ENCODE measurements at places on chromosomes 16 and 17.

DNA sequence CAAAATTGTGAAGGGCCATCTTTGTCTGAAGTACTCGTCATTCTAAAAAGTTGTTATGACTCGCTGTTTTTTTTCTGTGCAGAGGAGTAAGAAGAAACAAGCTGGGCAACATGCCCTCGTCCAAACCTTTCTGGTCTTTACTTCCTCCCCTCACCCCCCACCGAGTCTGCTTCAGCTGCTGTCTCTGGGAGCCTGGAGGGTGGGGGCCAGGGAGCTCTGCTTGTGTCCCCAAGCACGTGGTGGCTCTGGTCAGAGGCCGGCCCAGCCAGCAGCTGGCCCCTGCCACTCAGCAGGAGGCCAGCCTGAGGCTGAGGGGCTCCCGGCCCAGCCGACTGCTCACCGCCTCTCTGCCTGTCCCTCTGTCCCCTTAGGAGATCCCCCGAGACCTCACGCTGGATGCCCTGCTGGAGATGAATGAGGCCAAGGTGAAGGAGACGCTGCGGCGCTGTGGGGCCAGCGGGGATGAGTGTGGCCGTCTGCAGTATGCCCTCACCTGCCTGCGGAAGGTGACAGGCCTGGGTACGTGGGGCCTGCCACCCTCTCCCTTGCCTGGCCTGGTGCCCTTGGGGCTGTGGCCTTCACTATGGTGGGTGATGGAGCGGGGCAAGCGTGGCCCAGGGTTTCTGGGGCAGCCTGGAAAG is 53.7 kb upstream of the LGALS9 start:
- DNase-seq = no peak

DNA sequence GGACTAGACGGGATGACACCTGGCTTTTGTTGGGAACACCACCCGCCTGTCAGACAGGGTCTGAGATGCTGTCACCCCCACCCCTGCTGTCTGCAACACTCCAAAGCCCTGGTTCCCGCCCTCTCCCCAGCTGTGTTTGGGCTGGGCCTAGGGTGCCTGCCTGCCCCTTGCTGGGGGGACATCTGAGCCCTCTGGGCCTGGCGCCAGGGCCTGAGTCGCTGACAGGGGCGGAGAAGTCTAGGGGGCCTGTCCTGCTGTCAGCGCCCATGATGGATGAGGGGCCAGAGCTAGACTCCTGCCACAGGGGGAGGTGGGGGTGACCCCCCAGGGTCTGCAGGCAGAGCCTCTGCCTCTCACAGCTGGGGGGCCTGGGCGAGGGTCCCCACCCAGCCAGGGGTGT is 7.6 kb upstream of the PKMYT1 start:
- no peak for DNase-seq

DNA sequence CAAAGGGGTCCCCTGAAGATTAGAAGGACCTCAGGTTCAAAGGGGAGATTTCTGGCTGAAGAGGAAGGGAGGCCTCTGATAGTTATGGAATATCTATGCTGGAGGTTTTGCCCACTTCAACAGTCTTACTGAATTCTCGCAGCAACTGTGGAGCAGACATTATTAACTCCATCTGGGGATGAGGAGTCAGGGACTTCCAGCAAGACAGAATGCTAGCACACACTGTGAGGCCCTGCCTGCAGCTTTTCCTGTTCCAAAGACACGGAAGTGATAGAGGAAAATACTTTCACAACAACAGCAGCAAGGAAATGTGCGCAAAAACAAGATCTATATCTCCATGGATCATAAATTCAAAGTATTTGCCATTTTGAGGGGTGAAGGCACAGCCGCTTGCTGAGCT is 72.8 kb downstream of the RPH3AL start:
- no peak for DNase-seq

GRCh38 chr16:87461466-87461991 is 31.3 kb downstream of the ZCCHC14 start:
- peak; percentile 78 for DNase-seq

- DNase-seq = no peak
These were observed 8.4 kb downstream of the WDR81 start for GRCh38 chr17:1732833-1733321.

DNA sequence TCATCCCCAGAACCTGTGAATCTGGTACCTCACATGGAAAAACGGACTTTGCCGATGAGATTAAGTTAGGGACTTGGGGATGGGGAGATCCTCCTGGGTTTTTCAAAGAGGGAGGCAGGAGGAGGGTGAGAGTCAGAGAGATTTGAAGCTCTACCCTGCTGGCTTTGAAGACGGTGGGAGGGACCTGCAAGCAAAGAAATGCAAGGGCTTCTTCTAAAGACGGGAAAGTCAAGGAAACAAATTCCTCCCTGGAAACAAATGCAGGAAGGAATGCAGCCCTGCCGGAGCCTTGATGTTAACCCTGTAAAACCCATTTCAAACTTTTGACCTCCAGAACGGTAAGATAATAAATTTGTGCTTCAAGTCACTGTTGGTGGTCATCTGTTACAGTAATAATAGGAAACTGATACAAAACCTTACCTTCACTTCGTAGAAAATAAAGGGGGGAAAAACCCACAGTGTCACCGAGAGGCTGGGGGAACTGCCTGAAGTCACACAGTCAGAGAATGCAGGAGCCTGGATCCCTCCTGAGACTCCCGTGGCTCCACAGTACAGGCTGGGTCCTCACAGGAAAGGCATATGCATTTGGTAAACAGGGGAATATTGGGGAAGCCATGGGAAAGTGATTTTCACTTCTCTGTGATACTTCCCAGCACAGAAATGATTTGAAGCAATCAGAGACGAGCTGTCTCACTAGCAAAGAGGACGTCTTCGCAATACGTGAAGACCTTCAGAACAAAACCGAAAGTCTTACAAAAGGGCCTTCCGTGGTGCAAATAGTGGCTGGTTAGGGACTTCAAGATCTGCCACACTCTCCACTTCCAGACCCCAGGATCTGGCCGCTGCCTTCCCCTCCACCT is 58.9 kb upstream of the CLEC3A start:
- no peak for DNase-seq

GRCh38 chr17:40303708-40304551 is 5.0 kb upstream of the RARA start:
- DNase-seq = peak; percentile 85

DNA sequence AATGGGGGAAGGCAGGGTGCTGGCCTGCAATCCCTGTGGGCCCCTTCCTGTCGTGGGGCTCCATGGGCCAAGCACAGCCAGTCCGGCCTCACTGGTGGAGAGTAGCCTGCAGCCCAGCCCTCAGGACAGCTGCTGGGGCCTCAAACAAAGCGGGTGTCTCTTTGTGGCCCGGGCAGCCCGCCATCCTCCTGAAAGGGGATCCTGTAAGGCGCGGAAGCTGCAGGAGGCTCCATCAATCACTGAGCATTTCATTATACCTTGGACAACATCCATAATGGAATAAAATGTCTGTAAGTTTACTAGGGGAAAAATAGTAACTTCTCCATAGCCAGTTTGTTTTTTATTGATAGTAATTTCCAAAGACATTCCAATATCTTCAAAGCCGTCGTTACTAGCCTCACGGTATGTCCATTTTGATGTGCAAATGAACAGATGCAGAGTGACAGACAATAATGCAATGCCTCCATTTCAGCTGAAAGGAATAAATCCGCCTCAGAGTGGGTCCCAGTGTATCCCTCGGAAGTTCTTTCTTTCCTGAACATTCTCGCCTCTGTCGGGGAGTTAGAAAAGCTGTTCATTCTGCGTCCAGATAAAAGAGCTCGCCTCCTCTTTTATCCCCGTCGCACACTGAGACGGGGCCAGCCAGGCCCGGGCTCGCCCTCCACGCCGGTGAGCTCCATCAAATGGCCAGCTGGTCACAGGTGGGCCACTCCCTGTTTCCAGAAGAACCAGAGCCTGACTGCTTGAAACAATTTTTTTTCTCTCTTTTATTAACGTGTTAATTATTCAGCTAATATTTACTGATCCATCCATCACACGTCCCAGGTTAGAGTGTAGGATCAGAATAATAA is 14.4 kb downstream of the WSCD1 start:
- DNase-seq = no peak

- DNase-seq = no peak
These were observed 99.3 kb downstream of the STXBP4 start for GRCh38 chr17:55067697-55068439.

DNA sequence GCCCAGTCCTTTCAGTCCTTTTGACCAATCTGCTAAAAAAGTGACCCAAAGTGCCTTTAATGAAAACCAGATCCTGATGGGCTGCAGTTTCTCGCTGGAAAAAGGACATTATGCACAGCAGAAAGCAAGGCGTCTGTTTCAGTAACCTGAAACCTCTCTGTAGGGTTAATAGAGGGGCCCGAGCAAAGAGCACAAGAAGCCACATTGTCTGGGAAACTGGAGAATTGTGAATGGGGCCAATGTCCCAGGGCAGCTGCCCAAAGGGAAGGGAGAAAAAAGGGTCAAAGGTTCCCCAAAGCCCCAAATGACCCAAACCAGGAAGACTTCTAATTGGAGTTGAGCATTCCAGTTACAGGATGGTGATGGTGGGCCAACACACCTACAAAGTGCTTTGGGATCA is 3.0 kb downstream of the OTOA start:
- no peak for DNase-seq

DNA sequence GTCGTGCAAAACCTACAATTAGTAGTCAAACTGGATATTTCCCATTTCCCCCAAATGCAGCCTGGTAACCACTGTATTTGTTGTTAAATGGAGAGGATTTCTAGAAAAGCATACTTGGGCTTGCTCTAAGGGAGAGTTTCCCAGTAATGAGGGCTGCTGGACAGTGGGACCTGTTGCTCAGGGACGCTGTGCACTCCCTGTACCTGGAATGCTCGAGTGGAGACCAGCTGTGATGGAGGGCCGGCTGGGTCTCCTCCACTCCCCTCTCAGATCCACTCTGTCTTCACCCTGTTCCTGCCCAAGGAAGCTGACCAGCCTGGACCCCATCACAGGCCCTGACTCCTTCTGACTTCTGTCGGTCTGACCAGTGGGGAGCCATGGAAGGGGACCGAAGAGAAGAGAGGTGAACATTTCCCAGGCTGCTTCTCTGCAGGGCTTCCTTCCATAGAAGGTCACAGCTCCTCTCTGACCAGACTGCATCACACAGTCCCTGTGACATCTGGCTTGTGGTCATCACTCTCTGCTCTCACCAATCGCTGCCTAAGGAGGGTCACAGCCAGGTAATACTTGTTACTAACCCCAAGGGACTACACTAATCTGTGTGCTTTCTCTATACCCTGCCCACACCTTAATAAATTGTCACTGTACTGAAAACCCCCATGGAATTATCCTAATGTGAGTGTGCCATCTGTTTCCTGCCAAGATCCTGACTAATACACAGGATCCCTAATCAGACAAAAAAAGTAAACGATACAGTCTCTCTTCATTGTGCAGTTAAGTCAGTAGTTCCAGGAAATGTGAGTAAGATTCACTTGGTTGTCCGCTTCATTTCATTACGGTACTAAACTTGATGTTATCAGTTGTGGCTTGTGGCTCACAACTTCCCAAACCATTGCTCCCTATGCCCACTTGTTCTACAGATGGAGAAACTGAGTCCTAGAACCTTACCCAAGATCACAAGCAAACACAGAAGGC is 102.4 kb downstream of the CCT6B start:
- no peak for DNase-seq

DNA sequence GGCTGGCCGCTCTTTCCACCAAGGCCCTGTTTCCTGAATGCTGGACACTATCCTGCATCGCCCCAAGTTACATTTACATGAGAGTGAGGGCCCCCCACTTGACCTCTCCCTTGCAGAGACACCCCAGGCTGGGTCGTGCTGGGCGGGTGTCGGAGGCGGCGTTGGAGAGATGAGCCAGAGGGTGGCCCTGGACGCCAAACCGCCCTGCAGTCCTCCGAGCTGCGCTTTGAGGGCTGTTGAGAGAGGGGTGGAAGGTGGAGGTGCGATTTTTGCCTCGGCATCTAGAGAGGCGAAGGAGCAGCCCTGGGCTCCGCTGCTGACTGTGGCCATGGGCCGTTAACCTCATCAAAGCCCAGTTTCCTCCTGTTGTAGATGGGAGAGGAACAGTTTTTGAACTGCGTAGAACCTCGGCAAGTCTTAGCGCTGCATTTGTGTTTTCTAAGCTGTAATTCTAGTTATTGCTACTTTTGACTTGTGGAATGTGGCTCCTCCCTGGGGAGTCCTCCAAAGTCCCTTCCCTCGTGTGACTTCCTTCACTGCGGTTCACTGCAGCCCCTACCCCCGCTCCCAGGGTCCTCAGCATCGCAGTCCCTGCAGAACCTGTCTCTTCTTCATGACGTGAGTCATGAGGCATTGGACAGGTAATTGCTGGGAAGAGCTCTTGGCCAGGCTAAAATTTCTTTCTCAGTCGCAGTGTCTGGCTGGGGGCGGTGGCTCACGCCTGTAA is 986 bp upstream of the ELOB start:
- peak; percentile 10 for DNase-seq
